Stimulated activated CD4-positive, alpha-beta T cell treated with anti-CD3 and anti-CD28 coated beads, Interleukin-4, amount 100 ng/mL, for 24 hours (primary cell): ENCODE measurements at places on chromosomes 1 and 21.

DNA sequence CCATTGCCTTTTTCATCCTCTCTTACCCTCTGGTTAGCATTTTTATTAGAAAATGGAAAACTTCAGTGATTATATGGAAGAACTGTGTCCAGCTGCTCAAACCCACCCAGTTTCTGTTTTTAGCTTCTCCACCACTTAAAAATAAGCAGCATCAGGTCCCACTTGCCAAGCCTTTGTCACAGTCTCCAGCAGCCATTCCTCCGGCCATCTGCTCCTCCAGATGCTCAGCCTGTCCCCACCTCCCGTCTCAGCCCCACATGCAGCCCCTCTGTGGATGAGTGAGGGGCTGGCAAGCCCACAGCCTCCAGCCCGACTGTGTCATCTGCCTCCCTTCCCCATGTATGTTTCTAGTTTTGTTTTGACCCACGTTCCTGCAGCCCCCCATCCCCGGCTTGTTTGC is 289.7 kb downstream of the HHAT start:
- DNase-seq: no peak

GRCh38 chr1:225880636-225881035 is 1.5 kb downstream of the TMEM63A start:
- DNase-seq: no peak

DNA sequence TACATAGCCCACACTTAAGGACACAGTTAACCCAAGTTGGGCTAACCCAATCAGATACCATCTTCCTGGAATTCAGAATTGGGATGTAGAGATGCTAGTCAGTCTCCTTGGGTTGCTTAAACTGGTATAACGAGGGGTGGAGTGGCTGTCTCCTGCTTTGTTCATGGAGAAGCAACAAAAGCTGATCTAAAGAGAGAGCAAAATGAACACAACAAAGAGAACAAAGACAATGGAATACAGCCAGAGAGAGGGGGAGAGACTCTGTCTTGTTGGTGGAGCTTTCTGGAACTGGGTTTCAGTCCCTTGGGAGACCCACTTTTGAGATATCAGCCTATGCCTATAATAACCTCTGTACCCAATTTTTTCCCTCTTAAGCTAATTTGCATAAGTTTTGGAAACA is 138.1 kb downstream of the ATG4C start:
- no peak for DNase-seq

GRCh38 chr1:237931581-237931980 is 40.9 kb upstream of the ZP4 start:
- no peak for DNase-seq

DNA sequence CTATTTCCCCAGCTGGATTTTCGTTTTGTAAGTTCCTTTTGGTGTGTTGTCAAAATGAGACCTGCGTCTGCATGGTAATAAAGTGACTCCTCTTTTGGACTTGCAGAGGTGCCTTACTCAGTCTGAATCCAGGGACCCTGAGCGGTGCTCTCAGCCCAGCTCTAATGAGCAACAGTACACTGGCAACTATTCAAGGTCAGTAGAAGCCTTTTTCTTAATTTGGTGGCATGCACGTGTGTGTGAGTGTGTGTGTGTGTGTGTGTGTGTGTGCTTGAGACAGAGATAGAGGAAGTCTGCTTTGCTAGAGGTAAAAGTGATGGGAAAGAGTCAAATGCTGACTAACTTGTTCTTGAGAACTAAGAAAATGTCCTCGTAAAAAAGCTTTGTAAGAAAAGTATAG is 105.4 kb downstream of the CD247 start:
- DNase-seq: no peak

DNA sequence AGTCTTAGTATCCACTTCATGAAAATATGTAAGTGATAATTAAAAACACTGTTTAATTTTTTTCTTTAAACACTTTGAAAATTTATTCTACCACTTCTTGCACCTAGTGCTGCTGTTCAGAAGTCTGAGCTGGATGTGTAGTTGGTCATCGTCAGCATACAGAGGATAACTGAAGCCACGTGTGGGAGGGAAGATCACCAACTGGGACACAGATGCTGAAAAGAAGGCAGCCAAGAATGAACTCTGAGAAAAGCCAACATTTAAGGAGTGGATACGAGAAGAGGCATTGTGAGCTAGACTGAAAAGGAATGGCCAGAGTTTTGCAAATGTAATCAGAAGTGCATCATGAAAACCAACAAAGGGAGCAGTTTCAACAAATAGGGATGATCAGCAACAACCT is 24.6 kb upstream of the CLCA4 start:
- DNase-seq: no peak

- peak; percentile 18 for DNase-seq
These were observed 67.3 kb upstream of the AKT3 start for GRCh38 chr1:243917177-243917862.

GRCh38 chr1:96721053-96721415 is 550 bp upstream of the PTBP2 start:
- no peak for DNase-seq

GRCh38 chr1:106907795-106908194 is 148.7 kb upstream of the PRMT6 start:
- DNase-seq: no peak

DNA sequence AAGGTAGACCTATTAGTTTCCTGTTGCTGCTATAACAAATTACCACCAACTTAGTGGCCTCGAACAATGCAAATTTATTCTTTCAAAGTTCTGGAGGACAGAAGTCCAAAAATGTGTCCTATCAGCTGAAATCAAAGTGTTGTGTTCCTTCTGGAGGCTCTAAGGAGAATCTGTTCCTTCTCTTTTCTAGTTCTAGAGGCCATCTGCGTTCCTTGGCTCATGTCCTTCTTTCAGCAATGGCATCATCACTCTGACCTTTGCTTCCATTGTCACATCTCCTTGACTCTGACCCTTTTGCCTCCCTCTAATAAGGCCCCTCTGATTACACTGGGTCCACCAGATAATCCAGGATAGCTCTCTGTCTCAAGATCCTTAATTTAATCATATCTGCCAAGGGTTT is 1.2 kb upstream of the MR1 start:
- DNase-seq: no peak

- DNase-seq: peak; percentile 44
These were observed 166.1 kb downstream of the PDE4B start for GRCh38 chr1:65958561-65959350.

DNA sequence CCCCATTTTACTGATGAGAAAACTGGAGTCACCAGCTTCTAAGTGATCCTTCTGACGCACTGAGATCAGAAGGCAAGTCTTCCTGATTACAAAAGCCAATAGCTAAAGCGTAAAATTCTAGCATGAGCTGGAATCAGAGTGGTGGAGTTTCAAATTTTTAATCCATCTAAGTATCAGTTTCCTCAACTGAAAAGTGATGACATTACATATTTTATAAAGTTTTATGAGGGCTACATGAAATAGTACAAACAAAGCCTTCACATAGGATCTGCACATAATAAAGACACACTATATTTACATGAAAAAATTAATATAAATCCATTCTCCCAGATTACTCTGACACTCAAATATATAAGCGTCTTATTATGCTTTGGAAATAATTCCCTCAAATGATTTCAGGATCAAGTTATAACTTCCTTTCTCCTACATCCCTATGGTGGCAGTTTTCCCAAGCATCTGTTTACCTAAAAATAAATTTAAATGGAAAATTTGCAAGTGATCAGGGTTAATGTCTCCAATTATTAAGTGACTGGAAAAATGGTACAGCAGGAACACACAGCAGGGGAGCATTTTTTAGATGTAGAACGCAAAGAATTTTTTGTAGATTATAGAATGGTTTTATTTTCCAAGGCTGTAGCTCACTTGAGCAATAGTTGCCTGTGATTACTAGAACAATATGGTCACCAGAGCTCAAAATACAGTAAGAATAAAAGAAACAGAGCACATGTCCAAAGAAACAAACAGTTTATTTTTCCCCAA is 490.4 kb upstream of the C1orf87 start:
- no peak for DNase-seq

DNA sequence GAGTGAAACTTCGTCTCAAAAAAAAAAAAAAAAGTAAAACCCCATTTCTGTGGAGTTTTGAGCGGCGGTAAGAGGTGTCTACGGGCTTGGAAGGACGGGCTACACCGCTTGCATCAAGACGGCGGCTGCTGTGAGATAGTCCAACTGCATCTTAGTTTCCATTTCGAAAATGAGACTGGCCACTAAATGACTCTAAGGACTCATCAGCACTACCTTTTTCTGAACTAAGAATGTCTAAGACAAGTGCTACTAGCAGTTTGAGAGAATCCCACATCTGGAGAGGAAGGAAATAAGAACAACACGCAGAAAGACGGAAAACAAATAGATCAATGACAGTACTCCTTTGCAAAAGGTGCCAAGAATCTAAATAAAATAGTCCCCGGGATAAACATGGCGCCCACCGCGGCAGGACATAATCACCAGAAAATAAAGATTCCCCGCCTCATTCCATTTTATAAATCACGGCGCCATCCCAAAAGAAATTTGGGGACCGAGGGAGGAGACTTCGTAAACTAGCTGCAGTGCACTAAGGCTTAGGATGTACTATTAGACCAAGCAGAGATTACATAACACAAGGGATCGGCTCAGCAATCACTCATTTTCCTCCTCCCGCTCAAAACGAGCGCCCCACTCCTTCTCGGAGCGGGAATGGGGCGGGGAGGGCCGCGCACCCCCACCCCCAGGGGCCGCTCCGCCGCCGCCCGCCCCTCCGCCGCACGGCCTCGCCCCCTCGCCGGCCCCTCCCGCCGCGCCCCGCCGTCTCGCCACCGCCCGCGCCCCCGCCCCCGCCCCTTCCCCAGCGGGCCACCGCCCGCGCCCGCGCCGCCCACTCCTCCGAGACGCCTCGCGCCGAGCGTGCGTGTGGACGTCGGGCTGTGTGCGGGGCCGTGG is 1.1 kb downstream of the POGZ start:
- DNase-seq: peak; percentile 57

DNA sequence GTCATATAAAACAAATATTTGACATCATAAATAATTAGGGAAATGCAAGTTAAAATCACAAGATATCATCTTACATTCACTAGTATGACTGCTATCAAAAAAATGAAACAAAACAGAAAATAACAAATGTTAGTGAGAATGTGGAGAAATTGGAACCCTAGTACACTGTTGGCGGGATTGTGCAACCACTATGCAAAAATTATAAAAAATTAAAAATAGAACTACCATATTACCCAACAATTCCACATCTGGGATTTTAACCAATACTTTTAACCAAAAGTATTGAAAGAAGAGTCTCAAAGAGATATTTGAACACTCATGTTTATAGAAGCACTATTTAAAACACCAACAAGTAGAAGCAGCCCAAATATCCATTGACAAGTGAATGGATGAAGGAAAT is 797.2 kb upstream of the ADAMTS5 start:
- DNase-seq: no peak
